ENCODE measurements at places on chromosomes 3 and 15.

GRCh38 chr3:31425401-31425800 lies 107.3 kb upstream of the STT3B start:
- DNase-seq, result no peak

- DNase-seq, result no peak
Measured at GRCh38 chr15:60395276-60396011, 2.3 kb downstream of the ANXA2 start.

DNA sequence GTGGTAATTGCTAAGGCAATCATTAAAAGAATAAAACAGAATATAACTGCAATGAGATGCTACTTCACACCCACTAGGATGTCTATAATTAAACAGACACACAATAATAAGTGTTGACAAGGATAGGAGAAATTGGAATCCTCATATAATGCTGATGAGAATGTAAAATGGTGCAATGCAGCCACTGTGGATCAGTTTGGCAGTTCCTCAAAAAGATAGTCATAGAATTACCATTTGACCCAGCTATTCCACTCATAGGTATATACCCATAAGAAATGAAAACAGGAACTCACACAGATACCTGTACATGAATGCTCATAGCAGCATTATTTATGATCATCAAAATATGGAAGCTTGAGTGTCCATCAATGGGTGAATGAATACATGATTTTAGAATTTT lies 9.6 kb upstream of the RNF111 start:
- no peak for DNase-seq

DNA sequence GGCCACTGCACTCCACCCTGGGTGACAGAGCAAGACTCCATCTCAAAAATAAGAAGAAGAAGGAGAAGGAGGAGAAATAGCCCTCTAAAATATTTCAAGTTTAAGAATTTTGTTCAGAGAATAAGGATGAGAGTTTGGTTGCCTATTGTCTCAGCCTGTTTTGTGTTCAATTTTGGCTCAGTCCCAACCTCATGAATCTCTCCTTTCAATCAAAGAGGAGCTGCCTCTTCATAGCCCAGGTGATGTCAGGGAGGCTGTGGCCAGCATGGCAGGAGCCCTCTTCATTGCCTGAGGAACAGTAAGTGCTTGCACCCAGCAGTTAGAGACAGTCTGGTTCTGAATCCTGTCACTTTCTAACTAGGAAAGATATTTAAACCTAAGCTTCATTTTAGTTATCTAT lies 55.0 kb downstream of the BDH1 start:
- no peak for DNase-seq

- DNase-seq, result no peak
Measured at GRCh38 chr3:196498297-196498696, 5.3 kb downstream of the RNF168 start.

GRCh38 chr15:55527150-55527549 lies 19.1 kb upstream of the DNAAF4 start:
- no peak for DNase-seq

DNA sequence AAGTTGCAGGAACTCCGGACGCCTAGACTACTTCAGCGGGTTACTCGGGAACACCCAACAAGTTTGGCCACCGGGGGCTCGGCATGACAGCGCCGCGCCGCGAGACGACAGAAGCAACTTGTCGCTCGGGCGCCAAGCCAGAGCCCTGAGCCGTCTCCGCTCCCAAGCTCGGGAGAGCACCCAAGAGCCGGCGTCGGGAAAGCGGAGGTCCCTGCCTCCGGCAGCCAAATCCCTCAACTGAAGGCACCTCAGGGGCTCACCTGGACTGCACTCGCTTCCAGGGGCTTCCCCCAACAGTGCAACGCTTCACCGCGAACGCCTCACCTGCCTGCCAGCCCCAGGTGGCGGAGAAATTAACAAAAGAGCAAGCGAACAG lies 640 bp downstream of the MB21D2 start:
- peak; percentile 46 for DNase-seq

All from cerebellum (tissue), 4 donors.